ENCODE measurements at places on chromosomes 16 and 17. TPM values are rescaled to one million over a fixed set of nuclear protein-coding genes. Genes with fewer than 3 reads are reported as not detected.

DNA sequence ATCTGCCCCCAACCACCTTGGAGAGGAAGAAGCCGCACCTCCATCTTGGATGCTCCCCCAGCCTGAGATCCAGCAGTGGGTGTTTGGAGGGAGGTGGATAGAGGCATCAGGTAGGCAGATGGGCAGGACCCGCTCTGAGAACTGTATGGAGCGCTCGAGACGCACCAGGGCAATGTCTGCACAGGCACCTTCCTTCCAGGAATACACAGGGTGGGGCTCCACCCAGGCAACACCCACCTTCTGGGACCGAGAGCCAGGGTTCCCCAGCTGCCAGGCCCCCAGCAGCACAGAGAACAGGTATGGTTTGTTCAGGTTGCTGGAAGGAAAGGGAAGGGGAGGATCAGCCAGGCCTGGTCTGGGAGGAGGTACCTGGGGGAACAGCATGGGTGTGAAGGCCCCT, 2.4 kb downstream of the PRSS22 start:
- peaks cover 13% of the 10 kb centered on the region for H3K27me3 ChIP-seq
- H3K4me3 ChIP-seq = no peak overlapping the region
- no peaks in the 10 kb centered on the region for H3K4me1 ChIP-seq
- no peak overlapping the region for H3K27ac ChIP-seq
- no peak for DNase-seq

DNA sequence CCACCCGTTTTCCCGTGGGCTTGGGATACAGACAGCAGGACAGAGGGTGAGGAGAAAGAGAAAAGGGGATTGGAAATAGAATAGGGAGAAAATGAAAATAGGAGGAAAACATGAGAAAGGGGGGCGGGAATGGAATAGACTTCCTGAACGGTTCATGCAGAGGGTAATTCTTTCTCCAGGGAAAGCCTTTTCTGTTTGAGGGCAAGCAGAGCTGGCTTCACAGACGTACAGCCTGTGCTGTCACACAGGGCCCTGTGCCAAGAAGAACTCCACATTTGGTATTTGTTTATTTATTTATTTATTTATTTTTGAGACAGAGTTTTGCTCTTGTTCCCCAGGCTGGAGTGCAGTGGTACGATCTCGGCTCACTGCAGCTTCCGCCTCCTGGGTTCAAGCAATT, 12.0 kb downstream of the MILR1 start:
- H3K36me3 ChIP-seq = no peaks in the 10 kb centered on the region
- H3K4me1 ChIP-seq = no peaks in the 10 kb centered on the region
- no peaks in the 10 kb centered on the region for H3K27me3 ChIP-seq
- no peak overlapping the region for H3K27ac ChIP-seq
- DNase-seq = no peak
- no peak overlapping the region for H3K4me3 ChIP-seq

Gene TRIM72
- under 0.01 TPM for total RNA-seq

DNA sequence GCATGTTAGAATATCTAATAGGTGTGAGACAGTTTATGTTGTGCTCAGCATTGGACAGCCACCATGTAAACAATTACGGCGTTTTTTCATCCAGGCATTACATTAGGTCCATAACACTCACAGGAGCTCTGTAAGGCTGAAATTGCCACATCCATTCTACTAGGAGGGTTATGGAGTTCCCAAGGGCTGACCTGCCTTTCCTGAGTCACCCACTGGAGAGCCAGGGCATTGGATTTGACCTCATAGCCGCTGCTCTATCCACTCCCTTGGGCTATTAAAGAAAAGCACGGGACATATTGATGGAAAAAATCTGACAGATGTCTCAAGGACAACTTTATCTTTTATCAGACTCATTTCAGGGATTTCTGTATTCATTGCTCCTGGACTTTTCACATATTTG, 306.3 kb upstream of the HSBP1 start:
- H3K27ac ChIP-seq = no peak overlapping the region
- H3K27me3 ChIP-seq = no peaks in the 10 kb centered on the region
- H3K4me1 ChIP-seq = no peaks in the 10 kb centered on the region
- H3K4me3 ChIP-seq = no peak overlapping the region

DNA sequence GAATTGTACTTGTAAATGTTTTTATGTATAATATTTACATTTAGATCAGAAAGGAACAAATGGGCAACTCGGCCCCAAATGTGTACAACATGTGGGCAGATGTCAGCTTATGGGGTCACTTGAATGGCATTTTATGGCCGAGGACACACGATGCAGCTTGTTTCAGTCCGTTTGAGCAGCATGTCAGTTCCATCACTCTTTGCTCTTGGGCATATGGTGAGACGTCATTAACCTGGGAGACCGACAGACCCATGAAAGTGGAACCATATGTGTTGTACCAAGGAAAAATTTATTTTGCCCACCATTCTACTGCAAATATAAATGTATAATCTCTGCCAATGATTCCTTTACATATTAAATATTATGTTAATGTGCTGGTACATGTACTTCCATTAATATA, 561.9 kb upstream of the SOX9 start:
- DNase-seq = no peak
- no peak overlapping the region for H3K27ac ChIP-seq
- H3K4me3 ChIP-seq = no peak overlapping the region
- H3K36me3 ChIP-seq = no peaks in the 10 kb centered on the region
- H3K27me3 ChIP-seq = no peaks in the 10 kb centered on the region

DNA sequence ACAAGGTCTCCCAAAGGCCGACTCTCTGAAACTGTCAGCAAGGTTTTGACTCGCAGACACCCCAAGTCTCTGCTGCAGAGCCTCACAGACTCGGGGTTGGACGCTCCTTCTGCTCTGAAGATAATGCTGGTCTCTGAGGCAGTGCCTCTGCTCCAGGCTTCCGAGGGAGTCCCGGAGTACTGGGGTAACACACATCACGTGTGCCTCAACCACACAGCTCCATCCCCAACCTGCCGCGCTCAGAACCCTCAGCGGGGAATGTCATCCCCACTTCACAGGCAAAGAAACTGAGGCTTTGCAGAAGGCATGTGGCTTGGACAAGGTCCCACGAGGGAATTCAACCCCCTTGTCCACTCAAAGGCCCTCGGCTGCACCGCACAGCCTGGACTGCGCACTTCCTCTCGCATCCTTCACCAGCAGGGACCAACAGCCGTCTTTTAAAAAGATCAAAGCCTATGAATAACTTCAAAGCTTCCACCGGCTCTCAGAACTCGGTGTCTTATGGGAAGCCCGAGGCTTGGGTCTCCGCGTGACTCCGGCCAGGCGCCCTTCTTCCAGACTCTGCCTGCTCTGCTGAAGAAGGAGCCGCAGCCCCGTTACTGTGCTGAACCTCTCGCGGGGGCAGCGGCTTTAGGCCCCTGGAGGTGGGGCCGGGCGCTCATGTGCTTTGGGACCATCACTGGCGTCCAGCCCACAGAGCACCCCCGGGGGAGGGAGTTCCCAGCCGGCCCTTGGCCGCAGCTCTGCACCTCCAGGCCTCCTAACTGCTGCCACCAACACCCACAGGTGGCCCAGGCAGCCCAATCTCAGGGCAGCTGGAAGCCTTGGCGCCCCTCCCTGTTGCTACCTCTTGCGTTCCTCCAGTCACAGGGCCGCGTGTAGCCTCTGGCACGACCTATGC, 2.2 kb downstream of the TMEM204 start:
- H3K36me3 ChIP-seq = no peaks in the 10 kb centered on the region
- DNase-seq = no peak
- peaks cover 27% of the 10 kb centered on the region for H3K4me1 ChIP-seq
- peak overlapping the region; percentile 87 for H3K27ac ChIP-seq
- peak overlapping the region; percentile 48 for H3K4me3 ChIP-seq

Gene ZNF597
- total RNA-seq = 1.3 TPM

Gene ZP2
- 3.4 TPM for total RNA-seq

DNA sequence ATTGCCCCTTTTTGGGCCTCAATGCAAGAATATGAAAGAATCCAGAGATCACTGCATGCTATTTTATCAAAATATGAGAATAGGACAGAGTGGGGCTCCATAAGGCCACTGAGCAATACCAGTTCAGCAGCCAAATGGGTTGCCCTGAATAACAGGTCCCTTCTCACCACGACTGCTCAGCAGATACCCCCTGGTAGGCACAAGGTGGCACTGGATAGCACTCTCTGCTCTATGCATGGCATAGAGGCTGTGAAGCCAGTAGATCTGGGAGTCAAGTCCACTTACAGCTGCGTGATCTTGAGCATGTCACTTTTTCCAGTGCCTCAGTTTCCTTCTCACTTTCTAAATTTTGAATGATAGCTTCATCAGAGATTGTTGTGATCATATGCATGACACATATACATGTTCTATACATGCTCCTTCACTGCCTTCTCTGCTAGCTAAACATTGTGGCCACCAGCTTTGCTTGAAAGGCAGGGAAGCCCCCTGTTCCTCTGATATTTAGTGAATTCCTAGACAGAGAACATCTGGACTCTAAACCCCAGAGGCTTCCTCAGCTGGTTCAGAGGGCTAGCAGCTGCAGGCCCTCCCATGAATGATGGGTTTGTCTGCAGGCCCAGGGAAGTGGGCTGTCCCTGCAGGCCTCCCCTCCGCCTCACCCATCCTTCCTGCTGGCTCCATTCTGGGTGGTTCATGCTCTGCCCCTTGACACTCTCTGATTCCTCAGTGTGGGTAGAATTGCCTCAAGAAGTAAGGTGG, 84.9 kb upstream of the ASIC2 start:
- H3K27ac ChIP-seq = no peak overlapping the region
- no peaks in the 10 kb centered on the region for H3K4me1 ChIP-seq
- no peaks in the 10 kb centered on the region for H3K27me3 ChIP-seq
- no peaks in the 10 kb centered on the region for H3K36me3 ChIP-seq
- DNase-seq = no peak

Gene DLX4
- total RNA-seq = not detected

DNA sequence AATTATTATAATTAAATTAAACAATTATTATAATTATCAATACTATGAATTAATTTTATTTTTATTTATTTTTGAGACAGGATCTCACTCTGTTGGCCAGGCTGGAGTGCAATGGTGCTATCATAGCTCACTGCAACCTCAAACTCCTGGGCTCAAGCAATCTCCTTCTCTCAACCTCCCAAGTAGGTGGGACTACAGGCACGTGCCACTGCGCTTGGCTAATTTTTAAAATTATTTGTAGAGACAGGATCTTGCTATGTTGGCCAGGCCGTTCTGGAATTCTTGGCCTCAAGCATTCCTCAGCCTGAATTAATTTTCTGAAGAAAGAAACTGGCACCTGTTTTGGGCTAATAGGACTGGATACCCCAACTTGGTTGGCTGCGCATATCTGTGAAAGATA, 10.3 kb downstream of the GNA13 start:
- no peaks in the 10 kb centered on the region for H3K36me3 ChIP-seq
- no peaks in the 10 kb centered on the region for H3K27me3 ChIP-seq
- no peak overlapping the region for H3K27ac ChIP-seq
- no peak for DNase-seq

DNA sequence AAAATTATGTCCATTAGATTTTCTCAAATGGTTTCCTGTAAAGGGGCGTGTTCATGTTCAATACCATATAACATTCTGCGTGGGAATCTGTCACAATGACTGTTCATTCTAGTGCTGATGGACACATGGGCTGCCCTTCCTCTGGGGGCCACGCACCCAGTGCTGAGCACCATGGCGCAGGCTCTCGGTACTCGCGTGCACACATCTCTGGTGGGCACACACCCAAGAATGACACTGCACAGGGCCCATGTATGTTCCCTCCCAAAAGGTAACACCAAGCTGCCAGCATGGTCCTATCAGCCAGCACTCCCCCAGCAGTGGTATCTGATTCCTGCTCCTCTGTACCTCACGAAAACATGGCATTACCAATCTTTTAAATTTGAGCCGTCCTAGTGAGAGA, 13.7 kb downstream of the B9D1 start:
- H3K4me3 ChIP-seq = no peak overlapping the region
- no peaks in the 10 kb centered on the region for H3K27me3 ChIP-seq
- DNase-seq = peak; percentile 27
- H3K27ac ChIP-seq = no peak overlapping the region

Gene MPRIP
- 142 TPM for total RNA-seq

GRCh38 chr17:38898291-38898679, 27.1 kb upstream of the LASP1NB start:
- no peak for DNase-seq
- H3K36me3 ChIP-seq = no peaks in the 10 kb centered on the region
- H3K4me3 ChIP-seq = no peak overlapping the region
- peak overlapping the region; percentile 56 for H3K27ac ChIP-seq

Measured in uterus (tissue), 4 donors.